ENCODE measurements at places on chromosomes 12 and 14.

- DNase-seq = no peak
Observed at GRCh38 chr12:106035421-106035820, 103.3 kb downstream of the NUAK1 start.

DNA sequence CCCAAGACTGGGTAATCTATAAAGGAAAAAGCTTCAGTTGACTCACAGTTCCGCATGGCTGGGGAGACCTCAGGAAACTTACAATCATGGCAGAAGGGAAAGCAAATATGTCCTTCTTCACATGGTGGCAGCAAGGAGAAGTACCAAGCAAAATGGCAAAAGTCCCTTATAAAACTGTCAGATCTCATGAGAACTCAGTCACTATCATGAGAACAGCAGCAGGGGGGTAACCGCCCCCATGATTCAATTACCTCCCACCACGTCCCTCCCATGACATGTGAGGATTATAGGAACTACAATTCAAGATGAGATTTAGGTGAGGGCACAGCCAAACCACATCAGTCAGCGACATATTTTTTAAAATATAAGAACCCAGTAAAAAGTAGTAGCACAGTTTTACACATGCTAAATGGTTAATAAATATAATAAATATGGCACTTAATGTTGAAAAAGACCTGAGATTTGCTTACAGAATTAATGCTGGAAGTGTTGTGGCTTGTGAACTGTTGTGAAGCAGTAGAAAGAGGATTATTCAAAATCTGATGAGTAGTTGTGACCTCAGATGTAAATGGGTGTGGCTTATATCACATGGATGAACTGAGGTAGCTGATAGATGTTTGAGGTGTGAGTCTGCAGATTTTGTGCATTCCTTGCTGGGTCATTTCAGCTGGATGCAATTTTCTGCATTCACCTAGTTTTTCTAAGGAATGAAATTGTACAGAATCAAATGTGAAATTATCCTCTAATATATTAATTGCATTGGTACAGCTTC is 46.9 kb upstream of the CHPT1 start:
- no peak for DNase-seq

DNA sequence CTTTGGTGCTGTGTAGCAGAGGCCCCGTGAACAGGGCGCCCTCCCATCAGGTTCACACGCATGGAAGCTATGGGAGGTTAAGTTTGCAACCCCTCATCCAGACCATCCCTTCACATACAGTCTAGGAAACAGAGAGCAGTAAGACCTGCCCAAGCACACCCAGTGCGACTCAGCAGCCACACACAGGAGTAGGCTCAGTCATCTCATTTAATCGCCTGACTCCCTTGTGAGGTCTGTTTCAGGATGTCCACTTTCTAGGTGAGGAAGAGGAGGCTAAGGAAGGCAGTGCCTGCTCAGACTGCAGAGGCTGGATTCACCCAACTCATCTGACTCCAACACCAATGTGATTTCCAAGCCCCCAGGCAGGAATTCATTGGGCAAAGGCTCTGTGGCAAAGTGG is 11.9 kb downstream of the BDKRB1 start:
- DNase-seq = no peak

DNA sequence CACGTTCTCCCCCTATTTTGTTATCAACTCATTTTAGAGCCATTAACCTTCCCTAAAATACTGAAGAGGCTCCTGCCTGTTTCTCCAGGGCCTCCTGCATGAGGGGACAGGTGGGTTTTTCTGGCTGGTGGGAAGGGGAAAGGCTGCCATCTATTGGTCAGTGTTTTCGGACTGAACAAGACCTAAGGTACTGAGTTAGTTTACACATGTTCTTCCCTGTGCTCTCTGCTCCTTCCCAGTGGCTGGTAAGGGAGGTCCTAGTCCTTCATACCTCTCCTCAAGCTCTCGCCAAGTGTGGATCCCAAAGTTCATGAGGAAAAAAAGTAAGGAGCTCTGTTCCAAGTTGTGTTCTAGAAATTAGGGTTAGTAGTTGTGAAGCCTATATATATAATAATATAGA is 357.5 kb downstream of the FSCB start:
- DNase-seq = peak; percentile 9

GRCh38 chr12:106721915-106722314 is 52.6 kb upstream of the RIC8B start:
- DNase-seq = no peak

DNA sequence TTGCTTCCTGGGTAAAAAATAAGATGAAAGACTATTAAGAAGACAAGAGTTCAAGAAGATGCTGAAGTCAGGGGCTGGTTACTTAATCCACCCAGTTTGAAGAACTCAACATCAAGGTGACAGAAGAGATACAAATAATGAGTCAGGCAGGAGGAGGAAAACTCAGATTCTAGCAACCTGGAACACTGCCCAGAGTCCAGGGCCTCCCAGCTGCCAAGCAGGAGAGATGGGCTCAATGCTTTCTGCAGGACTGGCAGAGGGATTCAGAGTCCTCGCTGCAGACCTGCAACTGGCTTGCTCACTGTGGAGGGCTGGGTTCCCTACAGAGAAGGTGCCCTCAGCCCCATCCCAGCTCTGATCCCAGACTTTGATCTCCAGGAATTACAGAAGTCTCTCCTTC is 28.6 kb upstream of the CEBPE start:
- no peak for DNase-seq

DNA sequence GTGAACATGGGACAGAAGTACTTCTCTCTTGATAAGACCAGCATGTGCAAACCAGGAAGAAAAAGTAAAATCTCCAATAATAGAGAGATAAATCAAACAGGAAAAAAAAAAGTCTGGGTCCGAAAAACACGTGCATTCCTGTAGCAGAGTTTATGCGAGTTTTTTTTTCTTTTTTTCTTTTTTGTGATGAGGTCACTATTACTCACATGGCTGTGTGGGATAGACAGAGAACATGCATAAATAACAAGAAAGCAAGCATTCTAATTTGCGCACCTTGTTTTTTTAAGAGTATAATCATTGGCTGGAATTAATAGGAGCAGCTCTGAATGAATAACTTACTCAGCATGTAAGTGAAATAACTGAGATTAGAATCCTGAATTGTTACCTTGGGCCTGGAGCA is 91.9 kb upstream of the CPM start:
- DNase-seq = no peak

DNA sequence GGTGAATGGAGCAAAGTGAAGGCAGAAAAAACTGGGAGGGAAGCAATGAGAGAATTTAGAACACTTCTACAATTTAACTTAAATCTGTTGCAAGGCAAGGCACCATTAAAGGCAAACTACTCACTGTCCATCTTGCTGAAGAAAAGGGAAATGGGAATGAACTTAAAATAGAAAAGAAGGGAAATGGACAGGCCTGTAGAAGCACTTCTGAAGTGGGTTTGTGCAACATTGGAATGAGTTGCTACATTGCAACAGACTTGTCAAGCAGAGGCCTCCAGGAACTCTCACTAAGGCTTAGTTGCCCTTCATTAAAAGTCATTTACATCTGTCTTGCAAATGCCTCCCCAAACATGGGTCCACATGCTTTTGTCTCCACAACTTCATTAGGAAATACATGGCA is 13.7 kb upstream of the OR10AD1 start:
- DNase-seq = no peak

GRCh38 chr14:29892327-29892726 is 35.3 kb downstream of the PRKD1 start:
- no peak for DNase-seq

- DNase-seq = no peak
Observed at GRCh38 chr12:124125203-124125871, 152.3 kb downstream of the ZNF664 start.

DNA sequence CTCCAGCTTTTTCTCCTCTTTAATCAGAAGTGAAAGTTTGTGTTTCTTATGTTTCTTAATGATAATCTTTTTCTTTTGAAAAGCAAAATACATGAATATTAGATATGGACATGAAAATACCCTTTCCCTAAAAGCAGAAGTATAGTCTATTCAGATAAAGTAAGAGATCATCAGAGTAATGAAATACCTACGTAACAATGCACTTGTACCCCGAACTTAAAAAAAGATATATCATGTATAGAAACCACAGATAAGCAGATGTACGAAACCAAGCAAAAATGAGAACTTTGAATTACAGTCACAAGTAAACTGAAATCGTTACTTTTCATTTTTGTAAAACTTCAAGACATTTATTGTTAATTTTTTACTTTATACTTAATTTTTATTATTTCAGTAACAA is 1.5 kb upstream of the GPR65 start:
- no peak for DNase-seq

GRCh38 chr12:32788405-32788804 is 32.7 kb upstream of the YARS2 start:
- DNase-seq = no peak

DNA sequence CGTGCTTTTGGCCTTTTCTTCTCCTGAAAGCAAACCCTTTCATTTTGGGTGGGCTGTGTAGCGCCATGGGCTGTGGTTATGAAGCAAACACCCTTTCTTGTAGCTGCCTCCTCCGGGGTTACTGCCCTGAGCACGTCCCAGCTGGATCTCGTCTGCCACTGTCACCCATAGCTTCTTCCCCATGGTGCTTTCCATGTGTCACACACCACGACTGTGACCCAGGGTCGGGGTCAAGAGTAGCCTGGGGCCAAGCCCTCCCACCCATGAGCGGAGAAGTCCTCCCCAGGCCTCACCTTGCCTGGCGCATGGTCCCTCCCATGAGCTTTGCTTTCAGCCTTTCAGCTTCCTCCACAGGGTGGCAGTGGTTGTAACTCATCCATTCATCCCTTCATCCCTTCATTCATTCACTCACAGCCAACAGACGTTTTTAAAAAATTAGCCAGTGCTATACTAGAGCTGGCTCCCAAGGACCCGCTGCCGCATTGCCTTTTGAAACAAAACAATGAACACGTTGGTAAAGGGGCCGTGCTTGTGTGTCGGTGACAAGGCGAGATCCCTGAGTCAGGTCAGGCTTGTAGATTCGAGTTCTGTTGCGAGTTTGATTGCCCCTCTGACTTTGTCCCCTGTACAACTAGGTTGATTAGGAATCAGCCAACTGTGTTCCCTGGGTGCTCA is 29.5 kb downstream of the MEG3 start:
- no peak for DNase-seq

DNA sequence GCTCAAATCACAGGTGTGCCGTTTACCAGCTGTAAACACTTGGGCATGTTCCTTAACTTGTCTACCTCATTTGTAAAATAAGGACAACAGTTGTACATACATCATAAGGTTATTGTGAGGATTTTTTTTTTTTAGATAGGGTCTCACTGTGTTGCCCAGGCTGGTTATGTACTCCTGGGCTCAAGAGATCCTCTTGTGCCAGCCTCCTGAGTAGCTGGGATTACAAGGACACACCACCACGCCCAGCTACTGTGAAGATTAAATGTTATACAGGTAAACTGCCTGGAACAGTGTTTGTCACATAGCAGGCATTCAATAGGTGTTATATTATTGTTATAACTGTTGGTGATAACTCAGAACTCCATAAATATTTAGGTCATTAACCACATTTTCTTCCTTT is 12.7 kb downstream of the TMED10 start:
- no peak for DNase-seq

- no peak for DNase-seq
Observed at GRCh38 chr14:102581193-102581592, 11.3 kb upstream of the RCOR1 start.

DNA sequence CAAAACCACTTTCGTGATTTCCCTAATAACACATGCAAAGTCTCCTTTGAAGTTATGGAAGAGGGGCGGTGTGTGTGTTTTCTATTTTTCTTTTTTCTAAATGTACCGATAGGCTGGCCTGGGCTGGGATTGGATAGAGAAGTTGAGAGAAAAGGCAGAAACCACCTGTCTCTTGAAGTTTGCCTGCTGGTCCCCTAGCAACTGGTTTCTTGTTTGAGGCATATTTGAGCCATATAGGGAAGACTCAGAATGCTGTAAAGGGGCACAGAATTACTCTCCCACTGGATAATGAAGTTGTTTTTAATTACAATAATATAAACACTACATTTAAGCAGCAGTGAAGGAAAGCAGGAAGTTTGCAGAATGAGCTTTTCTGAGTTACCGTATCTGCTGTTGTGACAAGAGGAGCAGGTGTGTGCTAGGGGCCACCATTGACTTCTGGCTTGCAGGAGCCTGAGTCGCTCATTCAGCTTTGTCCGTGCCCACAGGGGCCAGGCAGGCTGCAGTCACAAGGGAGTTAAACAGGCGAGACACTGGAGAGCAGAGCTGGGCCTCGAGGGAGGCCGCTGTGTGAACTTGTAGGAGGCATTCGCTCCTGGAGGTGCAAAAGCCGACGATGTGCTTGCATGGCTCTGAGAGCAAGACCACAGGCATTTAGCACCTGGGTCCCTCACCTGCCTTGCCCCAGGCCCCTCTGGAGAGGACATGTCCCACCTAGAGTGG is 173.8 kb upstream of the RGS6 start:
- DNase-seq = no peak

GRCh38 chr12:119666226-119666795 is 1.6 kb upstream of the PRKAB1 start:
- DNase-seq = no peak

DNA sequence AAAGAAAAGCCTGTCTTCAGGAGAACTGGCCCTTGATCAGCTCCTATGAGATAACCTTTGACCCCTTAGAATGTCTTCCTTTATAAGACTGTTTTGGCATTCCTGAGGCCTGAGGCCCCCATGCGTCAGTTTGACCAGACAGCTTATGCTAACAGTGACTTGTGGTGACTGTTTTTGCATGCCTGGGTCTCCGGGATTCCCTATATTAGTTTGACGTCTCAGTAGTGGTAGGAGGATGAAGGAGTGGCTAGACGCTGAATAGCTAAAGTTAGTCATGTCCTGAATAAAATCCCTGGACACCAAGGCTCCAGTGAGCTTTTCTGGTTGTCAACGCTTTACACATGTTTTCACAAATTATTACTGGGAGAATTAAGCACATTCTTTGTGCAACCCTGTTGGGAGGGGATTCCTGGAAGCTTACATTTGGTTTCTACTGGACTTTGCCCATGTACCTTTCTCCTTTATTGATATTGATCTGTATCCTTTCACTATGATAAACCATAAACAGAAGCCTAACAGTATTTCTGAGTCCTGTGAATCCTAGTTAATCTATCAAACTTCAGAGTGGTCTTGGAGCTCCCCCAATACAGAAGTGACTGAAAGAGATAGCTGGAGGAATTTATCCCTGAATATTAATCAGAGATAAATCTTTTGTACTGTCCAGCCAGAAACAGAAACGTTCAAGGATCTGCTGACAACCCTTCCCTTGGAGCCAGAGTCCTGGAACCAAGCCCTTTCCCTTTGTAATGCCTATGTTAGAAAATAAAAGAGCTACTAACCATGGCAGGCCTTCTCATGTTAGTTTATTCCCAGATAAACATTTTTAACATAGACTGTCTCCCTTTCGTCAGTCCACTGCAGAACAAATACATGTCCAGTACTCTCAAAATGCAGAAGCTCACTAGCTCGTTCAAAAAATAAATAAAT is 479.2 kb downstream of the RPS29 start:
- DNase-seq = no peak

GRCh38 chr14:93103392-93104080 is 12.2 kb downstream of the ITPK1 start:
- peak; percentile 26 for DNase-seq

- DNase-seq = no peak
Observed at GRCh38 chr14:61375218-61375617, 53.8 kb downstream of the PRKCH start.

DNA sequence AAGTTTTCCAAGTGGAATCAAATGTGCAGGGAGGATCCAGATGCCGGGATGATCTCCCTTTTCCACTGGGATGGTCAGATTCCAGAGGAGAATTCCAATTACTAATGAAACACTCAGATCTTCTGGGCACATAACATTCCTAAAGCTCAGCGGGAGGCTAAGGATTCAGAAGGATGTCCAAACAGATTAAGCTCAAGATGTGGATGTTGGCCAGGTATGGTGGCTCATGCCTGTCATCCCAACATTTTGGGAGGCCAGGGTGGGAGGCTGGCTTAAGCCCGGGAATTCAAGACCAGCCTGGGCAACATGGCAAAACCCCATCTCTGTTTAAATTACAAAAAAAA is 62.0 kb upstream of the PNMA1 start:
- DNase-seq = no peak

All from hematopoietic multipotent progenitor cell (in vitro differentiated cells).